ENCODE measurements at places on chromosomes 5 and 9. TPM values are rescaled to one million over a fixed set of nuclear protein-coding genes. Genes with fewer than 3 reads are reported as not detected.

Gene GPR150
- under 0.01 TPM for total RNA-seq

Gene CDC20B
- total RNA-seq, result not detected

- no peak for DNase-seq
Measured at GRCh38 chr5:26757941-26758340, 280.4 kb downstream of the CDH9 start.

GRCh38 chr5:40680741-40681362 is 1.1 kb downstream of the PTGER4 start:
- no peak for DNase-seq

Data from IMR-90 (cell line).